ENCODE measurements at places on chromosomes 16 and 17.

GRCh38 chr17:57794841-57795240 lies 49.7 kb upstream of the CCDC182 start:
- DNase-seq, result no peak

DNA sequence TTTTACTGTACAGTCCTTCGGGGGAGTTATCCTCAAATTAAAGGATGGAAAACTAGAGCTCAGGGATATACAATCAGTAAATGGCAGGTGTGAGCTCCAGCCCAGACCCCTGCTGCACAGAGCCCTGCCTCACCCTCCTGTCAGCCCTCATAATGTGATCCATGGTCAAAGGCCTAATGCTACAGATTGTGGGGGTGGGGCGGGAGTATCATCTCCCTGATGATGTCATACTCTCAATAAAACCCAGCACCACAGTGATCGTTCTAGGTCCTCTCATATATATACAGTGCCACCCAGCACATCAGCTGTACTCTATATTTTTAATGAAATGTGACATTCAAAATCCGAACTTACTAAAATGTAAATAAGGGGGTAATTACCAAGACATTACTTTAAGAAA lies 61.5 kb downstream of the SLC39A11 start:
- no peak for DNase-seq

GRCh38 chr17:79891113-79891730 lies 52.0 kb upstream of the CBX4 start:
- DNase-seq, result no peak

DNA sequence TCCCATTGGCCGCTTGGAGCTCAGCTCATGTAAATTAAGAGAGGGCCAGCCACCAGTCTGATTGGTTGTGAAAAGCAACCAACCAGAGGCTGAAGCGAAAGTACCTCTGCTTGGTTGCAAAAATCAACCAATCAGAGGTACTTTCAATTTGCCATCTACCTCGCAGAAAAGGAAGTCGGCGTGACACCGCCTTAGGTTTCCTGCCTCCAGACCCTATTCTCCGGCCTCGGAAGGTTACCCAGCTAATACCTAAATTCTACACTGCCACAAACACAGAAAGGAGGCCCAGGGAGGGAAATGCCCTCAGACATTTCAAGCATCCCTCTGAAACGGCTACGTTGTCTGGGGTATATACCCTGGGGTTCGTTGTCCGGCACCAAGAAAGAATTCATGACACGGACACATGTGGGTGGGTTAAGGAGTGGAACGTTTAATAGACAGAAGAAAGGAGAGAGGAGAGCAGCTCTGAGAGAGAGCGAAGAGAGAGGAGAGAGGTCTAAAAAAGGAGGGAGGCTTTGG lies 481.3 kb downstream of the TMEM114 start:
- DNase-seq, result no peak

DNA sequence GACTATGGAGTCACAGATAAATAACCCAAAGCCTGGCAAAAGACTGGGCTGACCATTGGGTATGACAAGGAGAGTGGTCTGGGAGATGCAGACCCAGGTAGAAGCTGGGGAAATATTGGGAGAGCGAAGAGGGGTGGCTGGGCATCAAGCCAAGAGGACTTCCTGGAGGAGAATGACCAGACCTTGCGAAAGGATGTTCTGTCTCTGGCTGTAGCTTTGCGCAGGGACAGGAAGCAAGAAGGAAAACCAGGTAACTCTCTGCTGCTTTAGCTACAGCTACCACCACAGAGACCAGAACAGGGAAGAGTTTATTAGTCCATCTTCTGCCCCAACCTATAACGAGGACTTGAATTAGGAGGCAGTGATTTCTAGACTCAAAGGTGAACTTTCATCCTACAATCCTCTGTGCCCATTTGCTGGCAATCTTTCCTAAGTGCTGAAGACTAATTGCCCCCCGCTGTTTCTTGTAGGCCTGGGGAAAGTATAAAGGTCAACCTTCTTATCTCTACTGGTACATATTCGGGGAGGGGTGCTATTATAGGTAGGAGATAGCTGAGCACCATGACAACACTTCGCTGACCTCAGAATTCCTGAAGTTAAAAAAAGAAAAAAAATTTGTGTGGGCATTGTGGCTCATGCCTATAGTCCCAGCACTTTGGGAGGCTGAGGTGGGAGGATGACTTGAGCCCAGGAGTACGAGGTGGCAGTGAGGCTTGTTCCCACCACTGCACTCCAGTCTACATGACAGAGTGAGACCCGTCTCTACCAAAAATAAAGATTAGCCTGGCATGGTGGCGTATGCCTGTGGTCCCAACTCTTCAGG lies 19.1 kb upstream of the KIFC3 start:
- DNase-seq, result no peak

- no peak for DNase-seq
These were observed 215.6 kb upstream of the MAF start for GRCh38 chr16:79816081-79816497.

DNA sequence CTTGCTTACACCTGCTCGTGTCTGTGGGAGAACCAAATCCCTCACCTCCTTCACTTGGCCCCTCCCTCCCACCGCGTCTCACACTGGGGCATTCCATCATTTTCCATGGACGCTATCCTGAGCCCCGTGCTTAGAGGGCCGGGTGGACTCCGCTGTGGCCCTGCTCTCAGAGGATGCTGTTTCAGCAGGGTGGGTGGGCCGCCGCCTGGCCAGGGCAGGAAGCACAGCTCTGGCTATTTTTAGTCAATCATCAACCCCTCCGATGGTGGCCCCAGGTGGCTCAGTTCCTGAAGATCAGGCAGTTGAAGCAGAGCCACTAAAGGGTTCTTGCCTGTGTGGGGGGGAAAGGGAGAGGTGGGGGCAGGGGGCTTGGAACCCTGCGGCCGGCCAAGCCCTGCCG lies 230.3 kb downstream of the ENGASE start:
- no peak for DNase-seq

DNA sequence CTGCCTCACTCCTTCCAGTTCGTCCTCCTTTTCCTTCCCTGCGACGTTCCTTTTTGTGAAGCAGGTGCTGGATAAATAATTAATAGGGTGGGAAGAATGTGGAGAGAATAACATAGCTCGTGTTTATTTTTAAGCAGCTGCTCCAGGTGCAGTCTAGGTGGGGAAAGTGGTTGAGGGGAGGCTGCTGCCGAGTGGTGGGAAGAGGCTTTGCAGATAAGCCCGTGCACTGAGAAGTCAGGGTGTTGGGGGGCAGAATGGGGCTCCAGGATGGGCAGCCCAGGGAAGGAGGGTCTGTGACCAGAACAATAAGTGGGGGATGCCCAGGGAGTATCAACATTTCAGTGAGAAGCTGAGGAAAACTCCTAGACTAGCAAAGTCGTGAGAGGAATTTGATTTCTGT lies 300.5 kb downstream of the CPPED1 start:
- DNase-seq, result no peak

DNA sequence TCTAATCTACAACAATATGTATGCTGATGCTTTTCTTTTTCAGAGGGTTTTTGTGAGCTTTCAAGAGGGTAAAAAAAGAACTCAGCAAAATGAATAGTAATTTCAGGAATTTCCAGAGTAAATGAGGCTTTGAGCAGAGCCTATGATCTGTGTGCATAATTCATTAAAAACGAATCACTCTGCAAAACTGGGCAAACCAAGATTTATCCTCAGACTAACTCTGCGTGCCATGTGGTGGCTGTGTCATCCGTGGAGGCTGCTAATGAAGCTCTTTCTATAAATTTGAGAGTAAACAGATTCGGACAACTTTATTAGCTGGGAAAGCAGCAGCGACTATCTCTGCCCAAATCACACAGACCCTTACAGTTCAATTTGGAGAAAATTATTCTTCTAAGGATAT lies 83.8 kb downstream of the FOXL1 start:
- no peak for DNase-seq

DNA sequence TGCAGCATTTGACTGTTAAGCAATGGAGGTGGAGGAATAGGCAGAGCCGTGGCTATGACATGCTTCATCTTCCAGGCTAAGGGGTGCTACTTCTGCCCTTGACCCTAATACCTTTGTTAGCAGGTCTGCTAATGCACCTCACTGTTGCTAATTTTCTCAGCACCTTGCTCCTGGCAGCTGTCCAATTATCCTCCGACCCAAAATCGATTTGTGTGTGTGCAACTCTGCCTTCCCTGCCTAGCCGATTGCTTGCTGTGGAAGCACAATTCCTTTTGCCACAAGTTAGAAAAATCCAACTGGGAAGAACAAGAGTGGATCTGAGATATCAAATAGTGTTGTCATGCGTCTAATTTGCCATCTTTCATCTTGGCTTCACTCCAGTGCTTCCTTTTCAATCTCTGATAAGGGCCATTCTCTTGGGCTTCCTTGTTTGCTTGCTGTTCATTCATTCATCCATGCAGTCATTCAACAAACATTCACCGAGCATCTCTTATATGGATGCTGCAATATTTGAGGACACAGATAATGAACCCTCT lies 422.8 kb downstream of the RBFOX1 start:
- no peak for DNase-seq

GRCh38 chr16:17939122-17939536 lies 397.4 kb downstream of the NPIPA8 start:
- DNase-seq, result no peak
